GM13977 (cell line): ENCODE measurements at places on chromosomes 1 and 21.
A peak's percentile ranks its signal among the peaks of the same experiment; 100 is the strongest.

DNA sequence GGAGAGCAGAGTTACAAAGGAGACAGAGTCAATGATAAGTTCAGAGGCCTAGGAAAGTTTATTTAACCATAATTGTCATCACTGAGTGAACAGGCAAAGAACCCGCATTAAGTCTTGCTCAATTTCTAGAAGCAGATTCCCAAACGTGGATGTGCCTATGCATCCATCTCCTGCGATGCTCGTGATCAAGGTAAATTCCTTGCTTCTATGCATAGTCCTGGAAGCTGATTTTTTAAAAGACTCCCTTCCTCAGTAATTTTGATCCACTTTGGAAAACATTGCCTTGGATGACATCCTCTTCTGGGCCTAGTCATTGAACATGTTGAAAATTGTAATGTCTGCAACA, 116.4 kb downstream of the TNFSF18 start:
- no peak for DNase-seq

GRCh38 chr1:225845571-225846259, 35.8 kb downstream of the EPHX1 start:
- DNase-seq, result peak; percentile 46

- DNase-seq, result peak; percentile 69
Observed at GRCh38 chr1:161092621-161093028, 3.3 kb upstream of the NECTIN4 start.

DNA sequence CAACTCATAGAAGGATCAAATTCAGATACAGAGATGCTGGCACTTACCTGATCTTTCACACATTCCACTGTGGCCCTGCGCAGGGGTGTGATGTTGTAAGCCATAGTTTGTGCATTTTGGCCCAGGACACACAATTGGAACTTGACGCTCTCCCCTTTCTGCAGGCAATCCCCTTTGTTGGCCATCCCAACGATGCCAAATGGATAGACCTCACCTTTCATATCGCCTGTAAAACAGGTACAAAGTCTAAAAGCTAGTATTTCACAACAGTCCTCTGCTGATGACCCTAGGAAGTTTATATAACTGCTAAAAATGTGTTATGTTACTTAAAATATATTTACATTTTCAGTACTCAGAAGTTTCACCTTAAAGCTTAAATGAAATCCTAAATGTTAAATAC, 3.9 kb upstream of the NRAS start:
- DNase-seq, result no peak

GRCh38 chr21:28200726-28201125, 792.0 kb downstream of the LTN1 start:
- DNase-seq, result no peak

DNA sequence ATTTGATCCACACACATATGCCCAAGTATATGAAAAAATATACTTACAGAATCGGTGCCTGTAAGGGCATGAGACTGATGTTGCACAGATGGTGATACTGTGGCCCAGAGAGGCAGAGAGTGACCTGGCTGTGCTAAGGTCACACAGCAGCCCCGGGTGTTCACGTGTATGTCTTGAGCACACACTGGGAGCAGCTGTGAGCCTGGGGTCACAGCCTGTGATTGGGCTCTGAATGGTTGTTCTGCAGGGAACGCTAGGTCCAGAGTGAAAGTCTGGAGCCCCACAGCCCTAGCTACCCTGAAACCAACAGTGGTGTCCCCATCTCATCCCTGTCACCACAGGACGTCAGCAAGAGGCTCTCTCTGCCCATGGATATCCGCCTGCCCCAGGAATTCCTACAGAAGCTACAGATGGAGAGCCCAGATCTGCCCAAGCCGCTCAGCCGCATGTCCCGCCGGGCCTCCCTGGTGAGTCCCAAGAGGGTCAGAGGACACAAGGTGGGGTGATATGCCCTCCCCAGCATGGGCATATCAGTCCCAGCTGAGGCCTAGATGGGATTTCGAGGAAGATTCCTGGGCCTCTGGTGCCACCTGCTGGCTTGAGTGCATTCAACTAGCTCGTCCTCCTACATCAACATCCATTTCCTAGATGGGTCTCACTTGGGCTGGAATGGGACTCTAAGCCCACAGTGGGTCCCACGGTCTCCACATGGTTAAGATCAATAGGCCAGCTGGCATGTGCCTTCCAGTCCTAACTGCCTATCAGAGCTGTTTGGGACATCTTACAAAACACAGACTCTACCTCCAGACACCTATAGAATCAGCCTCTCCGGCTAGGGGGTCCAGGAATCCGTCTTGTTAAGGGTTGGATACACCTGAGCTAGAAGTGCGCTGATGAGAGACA, 19.7 kb downstream of the CDK18 start:
- DNase-seq, result peak; percentile 86

- DNase-seq, result peak; percentile 62
Observed at GRCh38 chr1:31866450-31867032, 50.7 kb upstream of the SPOCD1 start.

DNA sequence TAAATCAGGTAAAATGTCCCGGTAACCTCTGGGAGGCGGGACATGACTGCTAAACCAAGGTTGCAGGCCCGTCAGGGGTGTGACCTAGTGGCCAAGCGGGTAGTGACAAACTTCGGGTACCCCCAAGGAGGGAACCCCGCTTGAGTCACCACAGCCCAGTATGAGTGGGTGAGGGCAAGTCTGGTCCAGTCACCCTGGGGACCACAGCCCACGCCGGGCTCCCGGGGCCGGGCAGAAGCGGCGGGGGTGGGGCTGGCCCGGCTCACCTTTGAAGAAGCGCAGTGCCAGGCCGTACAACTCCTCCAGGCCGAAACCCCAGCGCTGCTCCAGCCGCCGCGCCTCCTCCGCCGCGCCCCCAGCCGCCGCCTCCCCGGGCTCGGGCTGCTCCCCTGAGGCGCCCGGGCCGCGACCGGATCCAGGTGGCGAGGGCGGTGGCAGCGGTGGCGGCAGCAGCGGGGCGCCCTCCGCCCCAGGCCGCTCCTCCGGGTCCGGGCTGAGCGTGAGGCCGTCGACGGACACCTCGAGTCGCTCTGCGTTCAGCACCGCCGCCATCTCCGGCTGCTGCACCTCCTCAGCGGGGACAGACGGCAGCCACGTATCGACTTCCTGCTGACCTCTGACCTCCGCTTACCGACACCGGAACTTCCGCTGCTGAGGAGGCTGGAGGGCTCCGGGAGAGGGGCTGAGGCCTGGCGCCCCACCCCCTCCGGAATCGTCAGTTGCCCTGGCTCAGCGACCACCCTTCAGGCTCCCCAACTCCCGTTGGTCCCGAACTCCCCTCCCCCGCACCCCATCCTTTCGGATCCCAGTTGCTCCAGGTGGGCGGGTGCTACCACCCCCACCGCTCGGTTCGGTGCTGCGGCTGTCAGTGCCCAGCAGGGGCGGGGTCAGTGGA, at the start of gene ACBD3:
Gene ACBD3, minus strand, starts transcription at position 618 of the 895 bp plus-strand sequence. Its CDS starts 66 bp downstream, at position 552.
- peak; percentile 95 for DNase-seq

- peak; percentile 60 for DNase-seq
Observed at GRCh38 chr1:111618081-111618480, 1.5 kb upstream of the RAP1A start.

DNA sequence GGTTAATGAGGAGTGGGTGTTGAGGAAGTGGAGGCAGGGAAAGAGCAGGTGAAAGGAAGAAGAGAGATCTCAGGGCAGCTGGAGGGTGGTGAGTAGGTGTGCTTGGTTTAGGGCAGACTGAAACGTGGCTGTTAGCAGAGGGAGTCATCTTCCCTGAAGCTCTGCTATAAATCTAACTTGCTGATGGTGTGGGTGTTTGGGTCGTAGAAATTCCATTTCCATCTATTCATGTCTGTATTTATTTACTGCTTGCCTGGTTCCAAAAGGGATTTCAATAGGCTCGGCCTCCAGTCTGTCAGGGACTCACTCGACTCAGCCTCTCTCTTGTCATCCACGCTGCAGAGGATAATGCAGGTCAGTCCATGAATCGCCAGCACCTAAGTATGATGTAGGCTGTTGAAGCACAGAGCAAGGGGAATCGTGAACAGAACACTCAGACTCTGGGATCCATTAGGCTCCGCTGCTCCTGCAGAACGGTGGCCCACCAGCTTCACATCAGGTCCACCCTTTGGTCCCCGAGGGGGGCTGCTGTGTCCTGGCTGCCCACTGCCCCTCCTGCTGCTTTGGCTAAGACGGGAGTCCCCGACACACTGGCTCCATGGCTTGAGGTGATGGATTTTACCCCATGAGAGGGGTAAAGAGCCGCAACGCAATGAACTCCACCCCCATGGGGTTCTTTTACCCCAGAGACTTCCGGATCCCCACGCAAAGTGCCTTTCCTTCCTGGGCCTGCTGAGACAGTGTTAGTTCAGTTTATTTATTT, 156.2 kb downstream of the RHOU start:
- no peak for DNase-seq

GRCh38 chr1:227732586-227733308, 2.4 kb downstream of the JMJD4 start:
- DNase-seq, result no peak

- DNase-seq, result no peak
Observed at GRCh38 chr1:48069662-48070395, 72.6 kb upstream of the TRABD2B start.

DNA sequence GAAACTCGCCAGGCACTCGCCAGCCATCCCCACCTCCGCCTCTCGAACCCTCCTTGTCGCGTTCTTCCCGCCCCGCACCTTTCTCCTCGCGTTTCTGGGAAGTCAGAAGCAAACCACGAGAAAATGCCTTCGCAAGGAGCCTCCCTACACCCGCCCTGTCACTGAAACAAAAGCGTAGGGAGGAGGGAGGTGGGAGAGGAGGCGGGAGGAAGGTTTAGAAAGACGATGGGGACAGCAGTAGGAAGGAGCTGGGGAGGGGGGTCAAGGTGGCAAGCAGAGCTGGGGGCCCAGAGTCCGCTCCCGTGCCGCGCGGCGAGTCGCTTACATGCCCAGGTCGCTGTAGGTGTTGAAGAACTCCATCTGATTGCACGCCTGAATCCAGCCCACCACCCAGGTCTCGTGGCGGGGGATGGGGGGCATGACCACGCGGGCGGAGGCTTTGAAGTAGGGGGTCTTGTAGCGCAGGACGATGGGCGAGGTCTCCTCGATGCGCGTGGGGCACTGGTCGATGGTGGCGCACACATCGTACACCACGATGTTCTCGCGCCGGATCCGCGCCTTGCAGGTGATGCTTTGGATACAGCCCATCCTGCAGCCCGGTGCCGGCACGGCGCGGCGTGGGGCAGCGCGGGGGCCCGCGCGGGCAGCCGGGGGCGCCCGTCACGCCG, 1.0 kb downstream of the FAM78B start:
- peak; percentile 39 for DNase-seq

DNA sequence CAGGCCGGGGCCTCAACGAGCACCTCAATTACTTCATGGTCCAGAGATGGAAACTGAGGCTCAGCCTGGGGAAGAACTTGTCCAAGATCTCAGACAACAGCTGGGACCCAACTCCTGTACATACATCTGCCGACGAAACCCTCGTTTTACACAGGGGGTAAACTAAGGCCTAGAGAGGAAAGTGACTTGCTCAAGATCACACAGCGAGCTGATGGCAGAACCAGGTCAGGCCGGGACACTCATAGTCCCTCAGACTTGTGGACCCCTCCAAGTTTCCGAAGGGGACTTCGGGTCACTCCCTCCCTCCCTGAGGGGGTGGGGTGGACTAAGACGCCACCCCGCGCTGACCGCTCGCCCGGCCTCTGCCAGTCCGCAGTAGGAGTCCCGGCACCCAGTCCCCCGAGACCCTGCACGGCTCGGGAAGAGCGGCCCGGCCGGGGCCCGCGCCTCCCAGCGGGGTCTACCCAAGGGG, 430 bp downstream of the WASF2 start:
- no peak for DNase-seq

DNA sequence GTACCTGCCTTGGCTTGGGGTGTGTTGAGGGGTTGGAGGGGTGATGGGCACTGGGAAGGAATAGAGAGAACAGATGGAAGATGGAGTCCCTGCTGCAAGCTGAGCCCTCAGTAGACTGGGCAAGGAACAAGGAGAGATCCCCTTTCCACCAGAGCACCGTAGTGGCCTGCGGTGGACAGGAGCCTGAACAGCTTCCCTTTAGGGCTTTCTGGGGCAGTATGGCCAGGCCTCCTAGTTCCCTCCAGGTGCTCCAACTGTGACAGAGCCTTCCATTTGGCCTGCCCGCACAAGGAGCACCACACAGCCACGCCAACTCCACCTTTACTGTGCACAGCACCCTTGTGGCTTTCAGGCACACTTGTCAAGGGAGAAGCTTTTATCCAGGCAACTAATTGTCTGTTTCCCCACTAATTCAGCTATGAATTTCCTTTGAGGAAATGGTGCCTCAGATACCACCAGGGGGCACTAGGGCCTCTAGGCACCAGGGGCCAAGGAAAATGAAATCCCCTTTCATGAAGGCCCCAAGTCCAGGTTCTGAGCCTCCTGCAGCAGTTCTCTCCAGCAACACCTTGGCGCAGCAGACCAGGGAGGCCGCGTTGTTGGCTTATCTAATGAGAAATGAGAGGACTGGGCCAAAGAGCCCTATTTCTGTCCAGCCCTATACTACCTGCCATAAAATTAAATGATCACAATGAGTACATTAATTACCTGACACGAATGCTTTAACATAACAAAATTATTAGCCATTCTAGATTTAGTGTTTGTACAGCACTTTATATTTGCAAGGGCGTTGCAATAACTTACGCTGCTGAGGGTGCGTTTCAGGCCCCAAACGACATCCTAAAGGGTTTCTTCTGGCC, 23.1 kb upstream of the ERI3 start:
- peak; percentile 55 for DNase-seq

DNA sequence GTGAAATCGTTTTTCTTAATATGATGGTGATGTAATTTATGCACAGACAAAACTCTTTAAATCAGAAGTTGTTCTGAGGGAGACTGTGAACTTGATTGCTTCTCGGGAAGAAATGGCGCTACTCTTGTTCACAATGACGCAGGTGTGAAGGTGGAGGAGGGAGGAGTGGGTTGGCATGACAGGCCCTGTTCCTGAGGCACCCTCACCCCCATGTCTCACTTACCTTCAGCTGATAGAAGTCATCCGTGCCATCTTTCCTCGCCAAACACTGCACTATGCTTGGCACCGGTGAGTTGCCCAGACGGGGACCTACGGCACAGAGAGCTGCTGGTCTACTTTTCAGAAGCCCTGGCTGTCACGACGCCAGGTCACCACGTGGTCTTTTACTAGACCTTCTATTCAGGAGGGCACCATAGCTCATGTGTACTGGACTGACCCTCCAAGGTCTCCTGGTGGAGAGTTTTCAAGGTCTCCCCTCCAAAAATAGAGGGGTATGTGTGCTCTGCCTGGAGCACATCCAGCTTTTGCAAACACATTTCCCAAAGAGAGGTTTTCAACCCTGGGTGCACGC, 27.1 kb downstream of the STK40 start:
- no peak for DNase-seq

GRCh38 chr1:246320286-246320685, 186.8 kb downstream of the SMYD3 start:
- DNase-seq, result no peak

- no peak for DNase-seq
Observed at GRCh38 chr1:53166912-53167311, 24.5 kb upstream of the SLC1A7 start.
